NCI-H2171 treated with DMSO at 0.1 percent for 48 hours (cell line): ENCODE measurements at places on chromosomes 6 and 20.
A peak's percentile ranks its signal among the peaks of the same experiment; 100 is the strongest.

- DNase-seq, result no peak
Observed at GRCh38 chr6:120410586-120410985, 923.7 kb downstream of the TBC1D32 start.

DNA sequence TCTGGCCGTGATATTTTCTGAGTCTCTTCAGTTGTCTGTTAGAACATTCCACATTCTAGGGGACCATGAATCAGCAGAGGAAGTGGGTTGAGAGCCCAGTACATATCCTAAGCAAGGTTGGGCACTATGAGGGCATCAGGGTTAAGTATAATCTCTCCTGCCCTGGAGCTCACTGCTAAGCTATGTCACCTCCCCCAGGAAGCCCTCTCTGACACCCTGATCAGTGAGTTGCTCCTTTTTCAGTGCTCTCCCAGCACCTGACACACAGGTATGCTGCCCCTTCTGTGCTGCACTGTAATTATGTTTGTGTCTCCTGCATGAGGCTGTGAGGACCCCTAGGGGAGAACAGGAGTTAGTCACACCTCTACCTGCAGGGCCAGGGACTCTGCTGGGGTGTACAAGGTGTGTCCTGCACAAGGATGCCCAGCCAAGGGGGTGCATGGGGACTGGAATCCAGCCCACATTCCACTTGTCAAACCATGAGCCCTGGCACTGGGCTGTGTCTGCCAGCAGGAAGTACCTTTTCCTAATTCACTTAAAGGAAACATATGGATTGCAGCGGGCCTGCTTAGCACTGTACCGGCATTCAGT lies 3.9 kb downstream of the RAB44 start:
- DNase-seq, result peak; percentile 12

GRCh38 chr20:58621906-58622548 lies 29.1 kb upstream of the STX16 start:
- DNase-seq, result no peak

DNA sequence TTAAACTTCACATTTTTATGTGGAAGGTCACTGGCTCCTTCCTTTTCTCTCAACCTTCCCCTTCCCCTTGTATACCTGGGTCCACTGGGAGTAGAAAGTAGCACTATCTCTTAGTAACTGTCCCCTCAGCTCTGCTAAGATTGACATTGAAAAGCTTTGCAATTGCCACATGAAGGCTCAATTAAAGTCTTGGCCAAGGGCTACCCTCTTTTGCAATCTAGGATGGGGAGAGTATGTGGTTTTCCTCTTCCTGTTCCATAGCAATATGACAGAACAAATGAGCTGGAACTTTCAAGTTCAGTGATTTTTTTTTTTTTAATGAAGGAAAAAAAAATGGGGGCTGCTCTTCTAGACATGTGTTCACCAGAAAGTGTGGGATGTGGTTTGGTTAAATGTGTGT lies 37.1 kb downstream of the PROKR2 start:
- no peak for DNase-seq

DNA sequence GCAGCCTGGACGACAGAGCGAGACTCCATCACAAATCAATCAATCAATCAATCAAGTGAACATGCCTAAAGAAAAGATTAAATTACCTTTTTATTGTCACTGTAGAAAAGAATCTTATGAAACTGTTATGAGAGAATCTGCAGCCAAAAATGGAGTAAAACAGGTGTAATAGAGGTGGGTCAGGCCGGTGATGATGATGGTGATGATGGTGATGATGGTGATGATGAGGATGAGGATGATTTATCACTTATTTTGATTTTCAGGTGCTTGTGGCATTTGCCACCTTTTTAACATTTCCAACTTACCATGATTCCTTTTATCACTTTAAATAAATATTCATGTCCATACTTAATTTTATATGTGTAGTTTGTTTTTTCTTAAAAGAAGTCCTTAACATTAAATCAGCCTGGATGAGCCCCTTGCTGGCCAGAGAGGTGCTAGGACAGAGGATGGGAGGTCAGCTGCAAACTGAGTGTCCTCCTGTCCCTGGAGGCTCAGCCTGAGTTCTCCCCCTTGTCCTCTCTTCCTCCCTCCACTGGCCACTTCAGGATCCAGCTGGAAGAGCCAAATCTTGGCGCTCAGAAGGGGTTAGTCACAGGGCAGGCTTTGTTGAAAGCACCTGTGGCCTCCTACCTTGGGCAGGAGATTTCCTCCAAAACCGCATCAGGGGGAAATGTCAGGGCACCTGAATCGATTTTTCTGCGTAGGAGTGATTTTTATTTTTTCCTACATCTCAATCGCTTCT lies 32.6 kb downstream of the SLC2A10 start:
- no peak for DNase-seq

DNA sequence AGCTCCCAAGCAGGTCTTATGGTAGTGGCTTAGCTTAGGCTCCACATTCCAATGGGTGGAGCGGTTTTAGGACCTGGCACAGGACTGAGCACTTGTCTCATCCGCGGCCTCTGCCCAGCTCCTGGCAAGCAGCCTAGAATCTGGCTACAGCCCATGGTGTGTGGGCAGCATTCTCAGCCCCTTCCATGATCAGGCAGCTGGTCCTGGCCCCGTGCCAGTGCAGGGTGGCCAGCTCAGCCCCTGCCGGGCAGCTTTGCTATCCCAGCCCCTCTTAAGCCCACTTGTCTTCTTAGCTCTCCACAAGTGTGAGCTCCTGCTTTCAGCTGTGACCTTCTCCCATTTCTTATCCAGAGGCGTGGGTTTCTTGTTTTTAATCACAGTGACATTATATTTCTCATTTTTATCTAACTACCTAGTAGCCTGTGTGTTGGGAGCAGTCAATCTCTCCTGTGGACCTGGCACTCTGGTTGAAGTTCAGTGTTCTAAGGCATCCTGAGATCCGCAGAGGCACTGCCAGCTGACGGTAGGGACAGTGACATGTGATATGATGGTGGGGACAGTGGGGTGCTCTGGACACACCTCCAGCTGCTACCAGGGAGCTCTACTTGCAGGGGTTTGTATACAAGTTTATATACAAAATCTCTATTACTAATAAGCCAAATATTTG lies 119.9 kb upstream of the PRND start:
- DNase-seq, result no peak

- no peak for DNase-seq
Observed at GRCh38 chr6:12064131-12064530, 52.0 kb downstream of the HIVEP1 start.

DNA sequence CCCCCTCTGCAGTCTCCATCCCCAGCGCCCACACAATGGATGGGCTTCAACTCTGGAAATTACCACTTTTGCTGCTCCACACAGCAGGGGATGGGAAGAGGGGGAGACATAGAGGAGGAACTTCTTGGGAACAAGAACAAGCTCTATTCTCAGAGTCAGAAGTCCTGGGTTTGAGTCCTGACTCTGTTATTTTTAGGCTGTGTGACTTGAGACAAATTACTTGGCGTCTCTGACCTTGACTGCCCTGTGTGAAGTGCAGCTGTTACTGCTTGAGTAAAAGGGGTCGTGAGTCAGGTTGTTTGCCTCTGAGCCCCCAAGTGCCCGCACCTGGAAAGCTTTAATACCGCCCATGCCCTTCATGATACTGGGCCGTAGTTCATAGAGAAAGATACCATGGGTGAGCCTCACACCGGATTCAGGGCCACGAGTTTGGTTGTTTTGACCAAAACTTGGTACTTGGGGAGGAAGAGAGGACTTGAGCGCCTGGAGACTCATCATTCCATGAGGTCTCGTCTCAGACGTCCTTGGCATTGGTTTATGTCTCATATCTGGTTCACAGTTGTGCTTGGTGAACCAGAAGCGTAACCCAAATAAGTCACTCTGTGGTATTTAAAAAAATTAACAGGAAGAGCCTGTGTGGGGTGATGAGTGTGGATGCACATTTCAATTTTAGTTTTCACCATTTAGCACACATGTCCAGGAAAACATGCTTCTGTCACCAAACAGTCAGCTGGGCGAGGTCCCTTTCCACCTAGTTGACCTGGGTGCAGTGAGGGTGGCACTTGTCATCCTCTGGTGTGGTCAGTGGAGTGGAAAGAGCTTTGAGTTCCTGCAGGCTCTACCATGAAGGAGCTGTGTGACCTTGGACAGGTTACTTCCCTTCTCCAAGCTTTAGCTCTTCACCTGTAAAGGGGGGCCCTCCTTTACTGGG lies 75.6 kb downstream of the CDC5L start:
- no peak for DNase-seq

- no peak for DNase-seq
Observed at GRCh38 chr20:32922466-32922865, 63.7 kb downstream of the EFCAB8 start.

DNA sequence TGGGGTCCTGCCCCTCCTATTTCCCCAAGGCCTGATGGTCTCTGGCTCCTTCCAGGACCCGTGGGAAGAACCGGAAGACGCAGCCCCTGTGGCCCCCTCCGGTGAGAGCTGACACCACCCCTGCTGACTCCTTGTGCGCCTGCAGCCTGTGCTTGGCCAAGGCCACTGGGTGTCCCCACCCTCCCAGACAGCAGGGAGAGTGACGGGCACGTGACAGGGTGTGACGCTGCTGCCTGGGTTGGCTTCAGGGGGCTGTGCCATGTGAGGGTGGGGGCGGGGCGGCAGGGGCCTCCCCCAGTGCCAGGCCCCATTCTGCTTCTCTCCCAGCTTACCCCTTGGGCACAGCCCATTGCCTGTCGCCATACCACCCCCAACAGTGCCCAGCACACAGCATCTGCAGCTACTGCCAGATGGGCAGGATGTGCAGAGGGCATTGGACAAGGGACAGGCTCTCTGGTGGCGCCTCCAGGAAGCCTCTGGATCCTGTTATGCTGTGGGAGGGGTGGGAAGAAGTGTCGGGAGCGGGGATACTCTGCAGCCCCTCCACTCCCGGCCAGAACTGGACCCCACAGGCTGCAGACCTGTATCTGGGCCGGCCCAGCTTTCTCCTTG lies 2.9 kb downstream of the BIRC7 start:
- no peak for DNase-seq

DNA sequence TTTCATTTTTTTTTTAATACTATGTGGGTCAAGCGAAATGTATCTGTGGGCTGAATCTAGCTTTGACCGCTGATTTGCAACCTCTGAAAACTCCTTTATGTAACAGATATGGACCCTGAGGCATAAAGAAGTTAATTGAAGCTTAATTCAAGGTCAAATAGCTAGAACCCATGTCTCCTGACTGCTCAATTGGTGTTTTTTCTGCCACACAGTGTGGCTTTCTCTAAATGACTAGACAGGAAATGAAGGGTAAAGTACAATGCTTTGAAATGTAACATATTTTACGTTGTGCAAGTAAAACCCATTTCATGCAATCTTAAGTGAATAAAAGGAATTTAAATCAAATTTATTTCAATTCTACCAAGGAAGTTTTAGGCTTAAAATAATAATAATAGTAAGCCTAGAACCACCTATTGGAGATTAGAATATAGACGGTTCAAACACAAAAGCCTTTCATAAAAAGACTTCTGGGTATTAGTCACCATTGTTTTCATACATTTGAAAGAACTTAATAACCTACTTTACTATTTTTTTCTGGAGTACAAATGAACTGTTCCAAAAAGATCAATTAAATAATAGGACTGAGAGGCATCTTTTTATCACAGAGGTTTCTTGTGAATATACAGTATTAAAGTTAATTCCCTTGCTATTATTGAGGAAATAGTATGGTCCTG lies 279.8 kb downstream of the EPHA7 start:
- DNase-seq, result no peak

- DNase-seq, result no peak
Observed at GRCh38 chr20:22701679-22702308, 117.4 kb upstream of the FOXA2 start.

- DNase-seq, result no peak
Observed at GRCh38 chr6:44698602-44699001, 311.1 kb downstream of the CDC5L start.

- no peak for DNase-seq
Observed at GRCh38 chr20:19690462-19690861, 67.6 kb upstream of the RIN2 start.

DNA sequence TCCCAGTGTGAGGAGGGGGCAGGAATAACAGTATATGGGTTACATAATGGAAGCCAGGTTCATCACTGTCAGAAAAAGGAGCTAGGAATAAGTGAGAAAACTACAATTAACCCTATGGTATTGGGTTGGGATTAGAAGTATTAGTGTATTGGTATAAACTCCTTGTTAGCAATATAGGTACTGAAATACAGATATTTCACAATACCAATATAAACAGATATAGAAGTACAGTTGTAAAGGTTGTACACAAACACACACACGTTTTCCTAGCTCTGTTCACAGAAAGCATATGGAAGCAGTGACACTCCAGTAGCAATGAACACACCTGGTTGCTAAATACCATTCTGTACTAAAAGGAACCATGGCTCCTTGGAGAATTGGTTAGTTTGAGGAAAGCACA lies 148.5 kb downstream of the KIF16B start:
- no peak for DNase-seq

- no peak for DNase-seq
Observed at GRCh38 chr20:9523636-9524035, 9.2 kb downstream of the LAMP5 start.

GRCh38 chr6:22357724-22358189 lies 60.9 kb upstream of the PRL start:
- no peak for DNase-seq

GRCh38 chr6:146590492-146590891 lies 8.3 kb upstream of the ADGB start:
- no peak for DNase-seq

GRCh38 chr6:119423996-119424395 lies 74.4 kb upstream of the MAN1A1 start:
- no peak for DNase-seq

DNA sequence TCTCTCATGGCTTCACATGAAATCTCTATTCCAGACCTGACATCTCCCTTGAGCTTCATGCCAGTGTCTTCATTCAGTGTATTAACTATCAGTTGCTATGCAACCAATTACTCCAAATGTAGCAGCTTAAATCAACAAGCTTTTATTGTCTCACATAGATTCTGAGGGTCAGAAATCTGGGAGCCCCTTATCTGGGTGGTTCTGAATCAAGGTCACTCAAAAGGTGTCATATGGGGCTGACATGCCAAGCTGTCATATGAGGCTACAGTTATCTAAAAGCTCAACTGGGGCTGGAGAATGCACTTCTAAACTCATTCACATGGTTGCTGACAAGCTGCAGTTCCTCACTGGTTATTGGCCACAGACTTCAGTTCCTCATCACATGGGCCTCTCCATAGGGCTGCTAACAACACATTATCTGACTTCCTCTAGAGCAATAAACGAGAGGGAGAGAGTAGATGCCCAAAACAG lies 7.3 kb upstream of the CGA start:
- DNase-seq, result no peak

DNA sequence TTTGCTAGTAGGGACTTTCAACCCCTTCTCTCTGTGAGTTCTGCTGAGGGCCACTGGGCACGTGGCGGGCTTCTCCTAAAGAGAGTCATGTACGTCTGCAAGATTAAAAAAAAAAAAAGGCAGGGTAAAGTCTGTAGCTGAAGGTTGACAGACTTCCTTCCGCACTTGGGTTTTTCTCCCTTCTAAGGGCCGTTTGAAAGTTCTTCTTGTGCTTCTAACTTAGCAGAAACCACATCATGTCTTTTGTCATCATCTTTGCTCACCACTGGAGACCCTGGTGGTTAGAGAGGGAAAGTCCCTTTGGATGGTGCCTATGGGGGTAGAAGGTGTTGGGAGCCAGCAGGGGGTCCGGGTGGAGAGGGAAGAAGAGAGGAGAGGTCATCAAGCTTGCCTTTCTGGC lies 31.4 kb downstream of the PRDM1 start:
- DNase-seq, result no peak

GRCh38 chr6:157255079-157255478 lies 68.2 kb downstream of the TMEM242 start:
- no peak for DNase-seq
